ENCODE measurements at places on chromosomes 6 and 20.

- no peak for DNase-seq
Measured at GRCh38 chr6:49027644-49028043, 435.4 kb downstream of the MMUT start.

- no peak for DNase-seq
Measured at GRCh38 chr6:30543821-30544220, 12.5 kb downstream of the GNL1 start.

- DNase-seq: no peak
Measured at GRCh38 chr6:87913974-87914373, 133.7 kb upstream of the SPACA1 start.

GRCh38 chr6:35327349-35328027 lies 14.9 kb upstream of the PPARD start:
- DNase-seq: peak; percentile 75

DNA sequence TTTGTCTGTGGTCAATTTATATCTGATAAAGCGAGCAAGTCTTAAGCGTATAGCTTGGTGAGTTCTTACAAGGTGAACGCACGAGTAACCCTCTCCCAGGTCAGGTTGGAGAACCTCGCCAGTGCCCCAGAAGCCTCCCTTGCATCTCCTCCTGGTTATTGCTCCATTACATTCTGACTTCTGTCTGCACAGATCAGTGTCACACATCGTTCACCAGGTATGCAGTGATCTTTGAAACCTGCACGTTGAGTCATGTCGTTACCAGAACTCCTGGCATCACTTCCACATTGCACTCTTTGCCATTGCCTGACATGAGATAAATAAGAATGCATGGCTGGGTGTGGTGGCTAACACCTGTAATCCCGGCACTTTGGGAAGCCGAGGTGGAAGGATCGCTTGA lies 44.2 kb downstream of the AKAP12 start:
- DNase-seq: no peak

DNA sequence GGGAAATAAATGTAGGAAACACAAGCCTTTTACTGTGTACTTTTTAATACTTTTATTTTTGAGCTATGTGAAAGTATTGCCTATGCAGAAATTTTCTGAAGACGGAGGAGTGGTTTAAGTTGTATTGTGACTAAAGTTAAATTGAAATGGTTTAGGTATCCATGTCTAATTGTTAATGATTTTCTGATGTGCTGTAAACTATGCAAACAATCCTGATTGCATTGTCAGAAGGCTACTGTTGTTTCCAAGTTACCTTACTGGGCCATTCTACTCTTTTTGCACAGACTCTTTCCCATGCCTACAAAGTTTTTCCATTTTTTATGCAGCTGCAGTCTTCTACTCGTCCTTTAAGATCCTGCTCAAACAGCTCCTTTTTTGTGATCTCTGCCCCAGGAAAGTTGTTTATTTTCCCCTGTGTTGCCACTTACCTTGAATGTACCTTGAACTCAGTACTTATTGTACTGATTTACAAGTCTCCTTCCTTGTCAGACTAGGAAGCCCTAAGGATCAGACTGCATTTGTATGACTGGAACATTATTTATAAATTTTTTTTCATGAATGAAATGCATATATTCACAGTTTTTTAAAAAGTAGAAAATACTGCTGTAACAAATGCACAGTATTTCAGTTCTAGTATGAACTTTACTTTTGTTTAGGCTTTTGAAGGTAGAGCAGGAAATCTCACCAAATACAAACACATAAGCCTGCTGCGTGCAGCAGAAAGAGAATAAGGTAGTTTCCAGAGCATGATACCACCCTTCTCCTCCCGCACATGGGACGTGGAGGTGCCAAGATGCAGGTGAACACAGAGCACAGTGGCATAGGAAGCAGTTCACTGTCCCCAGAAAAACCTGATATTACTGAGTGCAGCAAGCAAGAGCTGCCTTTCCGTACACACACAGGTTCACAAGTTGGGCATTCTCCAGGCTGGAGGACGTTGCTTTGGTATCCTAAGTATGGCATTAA lies 97.8 kb downstream of the CRYBG1 start:
- no peak for DNase-seq

All from common myeloid progenitor, CD34-positive (primary cell).